ENCODE measurements at places on chromosomes 1 and 21.

DNA sequence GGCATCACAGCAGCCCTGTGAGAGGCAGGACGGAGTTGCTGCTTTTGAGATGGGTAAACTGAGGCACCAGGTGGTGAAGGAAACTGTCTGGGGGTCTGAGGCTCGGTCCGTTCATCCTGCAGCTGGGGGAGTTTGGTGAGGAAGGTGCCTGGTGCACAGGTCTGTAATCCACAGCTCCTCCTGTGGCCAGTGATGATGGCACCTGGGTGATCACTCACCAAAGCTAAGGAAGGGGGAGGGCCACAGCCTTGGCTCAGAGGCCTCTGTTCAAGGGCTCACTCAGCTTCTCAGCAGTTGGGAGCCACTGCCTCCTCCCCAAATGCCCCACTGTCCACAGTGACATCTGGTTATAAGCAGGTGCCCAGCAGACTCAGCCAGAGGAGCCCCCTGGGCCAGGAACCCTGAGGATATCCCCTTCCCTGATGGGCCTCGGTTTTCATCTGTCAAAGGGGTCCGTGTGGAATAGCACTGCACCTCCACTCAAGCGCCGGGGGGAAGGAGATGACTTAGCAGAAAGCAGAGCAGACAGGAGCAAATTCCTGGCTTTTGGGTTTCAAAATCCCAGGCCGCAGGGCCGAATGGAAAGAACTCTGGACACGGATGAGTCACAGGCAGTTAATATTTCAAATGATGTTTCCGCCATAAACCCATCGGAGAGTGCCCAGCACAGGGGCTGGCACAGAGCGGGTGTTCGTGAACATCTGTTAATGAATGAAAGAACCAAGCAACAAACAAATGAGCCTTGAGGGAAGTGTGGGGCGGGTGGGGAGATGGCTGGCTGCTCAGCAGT, 82.8 kb downstream of the DMRTB1 start:
- DNase-seq, result no peak

GRCh38 chr1:66502086-66502485, 31.9 kb upstream of the SGIP1 start:
- no peak for DNase-seq

DNA sequence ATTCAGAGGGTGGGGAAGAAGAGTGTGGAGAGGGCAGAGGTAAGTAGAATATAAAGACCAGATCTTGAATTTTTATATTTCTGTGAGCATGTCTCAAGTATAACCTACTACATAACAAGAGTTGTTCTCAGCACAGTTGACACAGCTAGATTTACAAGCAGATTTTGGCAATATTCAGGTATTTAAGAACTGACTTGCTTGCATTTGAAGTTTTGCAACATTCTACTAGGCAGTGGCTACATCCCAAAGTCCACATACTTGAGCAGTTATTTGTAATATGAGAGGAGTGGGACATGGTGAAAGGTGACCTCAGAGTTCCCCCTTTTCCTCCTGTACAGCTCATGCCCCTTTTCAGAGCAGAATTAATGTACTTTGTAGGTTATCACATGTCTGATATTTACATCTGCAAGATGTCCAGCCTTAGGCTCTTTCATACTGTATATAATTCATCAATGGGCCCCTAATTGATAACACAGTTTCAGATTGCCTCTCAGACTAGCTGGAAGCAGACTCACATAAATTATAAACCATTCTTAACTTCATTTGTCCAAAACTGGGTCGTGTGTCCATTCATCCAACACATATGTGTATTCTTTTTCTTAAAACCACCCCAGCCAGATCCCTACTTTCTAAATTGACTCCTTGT, 136.7 kb upstream of the RAVER2 start:
- DNase-seq, result no peak

DNA sequence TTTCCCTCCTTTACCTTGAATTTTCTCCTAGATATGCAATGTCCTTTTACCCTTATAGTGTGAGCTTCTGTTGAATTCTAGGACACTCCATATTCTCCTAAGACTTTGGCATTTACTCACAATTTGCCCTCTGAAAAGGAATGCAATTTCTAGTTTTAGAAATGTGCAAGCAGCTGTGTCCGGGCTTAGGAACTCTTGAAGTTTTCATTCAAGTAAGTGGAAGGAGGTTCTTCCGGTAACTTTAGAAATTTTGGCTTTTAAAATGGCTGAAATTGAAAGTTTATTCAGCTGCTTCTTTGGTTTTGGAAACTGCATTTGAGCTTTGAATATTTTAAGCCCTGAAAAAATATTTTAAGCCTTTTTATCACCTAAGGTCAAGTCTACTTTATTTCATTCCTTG, 56.3 kb downstream of the DPH5 start:
- DNase-seq, result no peak

- no peak for DNase-seq
These were observed 677.4 kb downstream of the NCAM2 start for GRCh38 chr21:21675601-21676000.

DNA sequence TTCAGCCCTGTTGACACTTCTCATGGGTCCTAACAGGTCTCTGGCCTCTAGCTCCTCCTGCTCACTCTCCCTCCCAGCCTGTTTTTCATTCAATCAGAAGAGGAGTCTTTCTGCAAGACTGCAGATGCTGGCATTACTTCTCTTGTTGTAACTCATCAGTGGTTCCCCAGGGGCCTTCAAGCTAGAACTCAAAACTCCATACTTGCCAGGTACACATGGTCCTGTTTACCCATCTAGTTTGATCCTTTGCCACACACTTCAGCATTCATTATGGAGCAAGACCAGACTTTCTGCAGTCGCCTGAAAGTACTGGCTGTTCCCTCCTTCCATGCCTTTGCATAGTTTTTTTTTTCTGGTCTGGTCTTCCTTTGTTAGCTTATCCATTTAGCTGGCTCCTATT, 47.9 kb downstream of the SERBP1 start:
- no peak for DNase-seq

- no peak for DNase-seq
These were observed 21.0 kb upstream of the TDRD10 start for GRCh38 chr1:154481053-154481452.

Measured in stimulated activated CD4-positive, alpha-beta T cell treated with anti-CD3 and anti-CD28 coated beads, Interleukin-1b, Interleukin-23, amount 100 ng/mL, for 24 hours (primary cell).